ENCODE measurements at places on chromosomes 13 and 19. TPM values are rescaled to one million over a fixed set of nuclear protein-coding genes. Genes with fewer than 3 reads are reported as not detected.

GRCh38 chr19:7007859-7008258, 13.4 kb downstream of the MBD3L2B start:
- DNase-seq, result no peak

DNA sequence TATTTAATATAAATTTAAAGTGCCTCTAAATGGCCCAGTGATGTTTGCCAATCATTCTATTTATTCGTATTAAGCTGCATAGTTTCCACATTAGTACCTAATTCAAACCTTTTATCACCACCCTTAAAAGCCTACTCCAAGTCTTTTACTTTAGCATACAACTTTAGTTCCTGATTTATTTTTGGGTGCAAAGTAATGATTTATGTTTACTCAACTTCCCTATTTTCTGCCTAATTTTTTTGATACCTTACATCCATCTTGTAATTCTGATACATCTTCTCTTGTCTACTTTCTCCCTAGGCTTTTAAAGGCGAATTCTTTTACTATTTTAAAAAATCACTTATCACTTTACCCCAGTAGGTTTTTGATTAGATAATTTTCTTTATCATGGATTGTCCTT, 2651.1 kb upstream of the PCDH20 start:
- DNase-seq, result no peak

DNA sequence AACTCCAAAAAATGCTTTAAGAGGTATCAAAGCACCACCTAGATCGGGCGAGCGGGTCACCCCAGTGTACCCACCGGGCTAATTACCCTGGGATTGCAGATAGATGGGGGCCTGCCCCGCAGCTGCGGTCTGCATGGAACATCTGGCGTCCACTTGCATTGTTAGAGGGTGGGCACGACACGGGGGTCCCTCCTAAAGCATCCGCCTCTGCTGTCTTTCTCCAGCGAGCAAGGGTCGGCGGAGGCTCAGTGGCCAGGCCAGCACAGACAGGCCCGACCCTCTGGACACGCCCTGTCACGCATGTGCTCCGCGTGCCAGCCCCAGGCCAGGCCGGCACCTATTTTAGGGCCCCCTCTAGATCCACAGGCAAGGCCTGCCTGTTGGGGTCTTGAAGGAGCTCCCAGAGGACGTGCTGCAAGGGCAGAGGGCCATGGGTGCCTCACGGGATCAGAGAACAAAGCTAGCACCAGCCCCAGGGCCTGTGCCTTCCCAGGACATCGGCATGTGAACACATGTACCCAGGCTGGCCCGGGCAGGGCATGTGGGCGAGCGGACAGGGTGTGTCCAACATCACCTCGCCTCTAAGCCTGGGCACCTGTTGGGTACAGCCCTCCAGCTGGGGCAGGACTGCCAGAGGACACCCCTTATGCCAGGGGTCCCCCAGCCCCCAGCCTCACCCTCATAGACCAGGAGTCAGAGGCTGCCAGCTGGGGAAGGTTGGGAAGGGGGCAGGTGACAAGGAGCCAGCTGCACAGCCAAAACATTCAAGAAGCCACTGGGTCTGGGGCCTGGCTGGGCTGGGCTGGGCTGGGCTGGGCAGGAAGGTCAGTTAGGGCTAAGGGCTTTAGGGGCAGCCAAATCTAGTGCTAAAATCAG, 35.6 kb upstream of the NANOS3 start:
- DNase-seq, result peak; percentile 86

DNA sequence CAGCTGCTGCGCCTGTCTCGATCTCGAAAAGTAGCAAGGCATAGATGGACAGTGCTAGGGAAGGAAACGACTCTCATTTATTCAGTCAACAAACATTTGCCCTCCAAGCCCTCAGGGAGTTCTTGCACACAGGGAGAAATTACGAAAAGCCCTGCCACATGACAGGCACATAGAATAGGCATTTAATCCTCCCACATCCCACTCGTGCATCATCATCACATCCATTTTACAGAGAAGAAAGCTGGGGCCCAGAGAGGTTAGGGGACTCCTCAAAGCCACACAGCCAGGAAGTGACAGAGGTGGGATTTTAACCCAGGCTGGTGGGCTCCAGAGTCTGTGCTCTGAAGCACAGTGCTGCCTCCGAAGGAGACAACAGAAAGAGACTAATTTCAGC, 11.6 kb downstream of the TMEM221 start:
- DNase-seq, result no peak

DNA sequence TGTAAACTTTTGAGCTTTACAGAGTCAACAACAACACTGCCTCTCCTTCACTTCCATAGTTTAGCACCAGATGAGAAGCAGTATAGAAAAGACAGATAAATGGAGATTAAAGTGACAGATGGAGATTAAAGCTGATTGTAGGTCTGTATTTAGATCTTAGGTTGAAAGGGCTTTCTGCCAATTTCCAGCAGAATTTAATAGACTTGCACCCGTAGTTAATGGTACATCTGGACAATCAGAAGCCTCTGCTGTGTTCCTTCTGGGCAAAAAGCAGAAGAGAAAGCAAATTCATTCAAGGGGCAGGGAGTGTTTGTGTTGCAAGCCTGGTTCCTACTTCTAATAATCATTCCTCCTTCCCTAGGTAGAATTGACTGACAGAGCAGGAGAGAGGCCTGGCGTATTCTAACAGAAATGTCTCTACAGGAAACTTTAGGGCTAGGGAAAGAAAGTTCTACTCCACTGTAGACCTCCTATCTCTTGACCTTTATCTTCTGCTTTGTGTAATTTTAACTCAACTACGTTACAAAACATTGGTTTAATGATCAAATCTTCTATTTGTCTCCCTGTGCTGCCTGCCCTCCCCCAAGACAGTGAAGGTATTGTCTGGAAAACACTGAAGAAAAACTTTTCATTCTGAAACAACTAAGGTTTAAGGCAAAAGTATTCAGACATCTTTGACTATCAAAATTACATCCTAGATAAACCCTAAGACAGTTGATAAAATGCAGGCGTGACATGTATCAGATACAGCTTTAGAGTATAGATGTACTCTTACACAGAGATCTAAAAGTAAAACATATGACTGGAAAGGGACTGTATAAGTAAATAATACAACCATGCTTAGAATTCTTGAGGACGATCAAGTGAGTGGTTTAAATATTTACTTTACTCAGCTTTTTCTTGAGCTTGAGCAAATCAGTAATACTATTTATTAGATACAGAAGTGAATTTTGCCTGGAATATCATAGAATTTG, 44.4 kb downstream of the GPC6 start:
- DNase-seq, result no peak

DNA sequence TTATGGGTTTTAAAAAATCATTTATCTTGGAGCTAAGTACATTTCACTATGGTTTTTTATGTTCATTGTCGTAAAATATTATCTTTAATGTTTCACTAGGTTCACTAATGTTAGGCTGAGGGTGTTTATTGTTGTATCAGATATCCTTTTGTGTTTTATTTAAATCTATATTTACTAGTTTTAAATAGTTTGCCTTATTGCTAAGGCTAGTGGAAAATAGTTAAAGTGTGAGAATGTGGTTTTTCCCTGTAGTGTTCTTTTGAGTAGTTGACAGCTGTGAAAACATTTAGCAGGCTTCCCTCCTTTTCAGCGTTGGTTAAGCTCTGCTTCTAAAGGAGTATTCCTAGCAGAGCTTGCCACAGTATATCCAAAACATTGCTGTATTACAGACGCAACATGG, 139.0 kb downstream of the TM9SF2 start:
- no peak for DNase-seq

DNA sequence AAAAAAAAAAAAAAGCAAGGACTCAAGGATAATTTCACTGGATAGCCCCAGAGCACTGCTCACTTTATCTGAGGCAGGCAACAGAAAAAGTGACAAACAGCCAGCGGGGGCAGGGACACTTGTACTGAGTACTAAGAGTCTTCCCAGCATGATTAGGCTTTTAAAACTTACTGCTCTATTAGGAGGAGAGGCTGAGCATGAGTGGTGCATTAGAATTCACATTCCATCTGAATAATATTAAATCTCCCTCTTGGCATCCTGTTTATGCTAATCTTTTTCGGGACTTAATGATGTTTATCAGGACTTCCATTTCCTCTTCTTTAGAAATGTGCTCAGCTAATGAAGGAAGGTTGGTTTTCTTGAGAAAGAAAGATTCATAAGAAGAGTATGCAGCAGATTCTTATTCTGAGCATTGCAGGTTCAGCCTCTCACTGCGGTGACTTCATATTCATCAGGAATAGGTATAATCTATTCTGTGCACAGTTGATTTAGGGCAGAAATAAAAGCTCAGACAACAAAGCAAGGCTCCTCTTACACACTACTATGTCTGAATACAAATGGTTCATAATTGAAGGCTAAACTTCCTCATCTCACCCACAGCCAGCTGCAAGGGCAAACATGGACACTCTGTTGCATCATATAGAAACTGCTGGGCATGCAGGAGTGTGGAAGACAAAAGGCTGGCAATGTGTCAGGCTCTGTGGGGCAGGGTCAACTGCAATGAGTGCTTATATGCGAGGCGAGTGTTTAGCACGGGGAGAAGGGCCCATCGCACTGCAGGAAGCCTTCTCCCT, 107.0 kb downstream of the KL start:
- peak; percentile 81 for DNase-seq

- DNase-seq, result no peak
Measured at GRCh38 chr13:94464771-94465170, 14.7 kb downstream of the DCT start.

DNA sequence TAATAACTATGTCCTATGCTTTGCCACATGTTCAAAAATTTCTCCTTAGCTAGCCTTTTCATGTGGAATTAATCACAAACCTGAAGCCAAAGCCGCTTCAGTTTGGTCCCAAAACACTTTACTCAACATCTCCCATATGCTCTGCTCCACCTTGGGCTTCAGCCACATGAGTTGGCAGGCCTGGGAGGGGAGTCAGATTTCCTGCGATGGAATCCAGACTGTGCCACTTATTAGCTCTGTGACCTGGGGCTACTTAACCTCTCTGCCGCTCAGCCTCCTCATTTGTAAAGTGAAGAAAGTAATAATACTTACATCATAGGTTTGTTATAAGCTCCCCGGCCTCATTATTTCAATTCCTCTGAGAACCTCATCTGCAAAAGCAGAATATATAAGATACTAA, 272.0 kb downstream of the LMO7 start:
- DNase-seq, result no peak

GRCh38 chr13:105925496-105925895, 610.0 kb downstream of the EFNB2 start:
- DNase-seq, result no peak

DNA sequence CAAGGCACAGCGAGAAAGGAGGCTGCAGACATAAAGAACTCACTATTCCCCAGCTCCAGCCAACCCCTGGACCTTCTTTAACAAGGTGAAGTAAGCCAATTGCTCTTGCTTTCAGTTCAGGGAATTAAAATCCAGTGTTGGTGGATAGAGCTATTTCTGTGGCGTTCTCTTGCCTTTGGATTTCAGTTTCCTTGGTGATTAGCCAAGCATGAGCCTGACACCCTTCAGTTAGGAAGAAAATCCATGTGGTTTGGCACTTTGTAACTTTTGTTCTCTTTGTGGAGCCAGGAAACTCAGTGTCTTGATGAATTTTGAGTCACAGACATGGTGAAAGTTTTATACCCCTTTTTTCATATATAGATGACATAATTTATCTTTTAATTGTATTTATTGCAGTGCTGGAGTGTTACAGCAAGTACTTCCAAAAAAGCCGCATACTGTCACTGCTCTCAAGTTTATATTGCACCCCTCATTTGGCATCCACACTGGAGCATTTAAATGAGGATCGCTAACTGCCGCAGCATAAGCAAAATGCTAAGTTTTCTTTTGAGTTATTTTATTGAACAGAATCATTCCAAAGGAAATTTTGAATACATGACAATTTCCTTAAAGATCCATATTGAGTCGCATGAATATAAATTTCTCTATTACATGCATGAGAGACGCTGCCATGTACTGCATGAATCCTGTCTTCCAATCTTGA, 406.8 kb downstream of the MYO16 start:
- no peak for DNase-seq

DNA sequence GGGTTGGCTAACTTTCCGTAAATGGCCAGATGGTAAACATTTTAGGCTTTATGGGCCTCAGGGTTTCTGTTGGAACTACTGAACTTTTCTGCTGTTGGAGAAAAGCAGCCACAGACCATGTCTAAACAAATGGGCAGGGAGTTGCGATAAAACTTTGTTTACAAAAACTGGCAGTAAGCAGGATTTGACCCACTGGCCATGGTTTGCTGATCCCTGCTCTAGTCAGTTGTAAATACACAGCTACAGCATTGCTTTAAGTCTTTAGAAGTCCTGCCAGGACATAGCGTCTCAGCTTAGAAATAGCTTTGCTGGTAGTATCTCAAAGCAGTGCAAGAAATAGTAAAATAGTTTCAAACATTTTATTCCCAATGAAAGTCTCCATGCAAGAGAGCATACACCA, 88.4 kb downstream of the NALCN start:
- no peak for DNase-seq

- no peak for DNase-seq
Measured at GRCh38 chr13:110318920-110319319, 11.8 kb downstream of the COL4A2 start.

DNA sequence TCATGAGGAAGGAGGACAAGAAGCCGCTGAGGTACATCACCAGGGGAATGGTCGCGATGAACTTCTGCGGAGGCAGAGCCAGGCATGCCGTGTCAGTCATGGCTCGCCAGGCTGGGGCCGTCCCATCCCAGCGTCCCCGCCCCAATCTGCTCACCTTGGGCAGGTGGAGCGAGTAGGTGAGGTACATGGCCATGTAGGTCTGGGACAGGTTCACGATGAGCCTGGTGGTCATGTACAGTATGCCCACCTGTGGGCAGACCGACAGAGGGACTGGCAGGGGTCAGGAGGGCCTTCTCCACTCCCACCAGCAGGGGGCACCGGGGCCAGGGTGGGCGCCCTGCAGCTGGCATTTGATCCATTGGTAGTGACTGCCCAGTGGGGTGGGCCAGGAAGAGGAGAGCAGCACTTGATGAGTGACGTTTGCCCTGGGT, 8.3 kb downstream of the TEKTIP1 start:
- no peak for DNase-seq

GRCh38 chr13:110521946-110522345, 39.6 kb downstream of the RAB20 start:
- DNase-seq, result peak; percentile 69

DNA sequence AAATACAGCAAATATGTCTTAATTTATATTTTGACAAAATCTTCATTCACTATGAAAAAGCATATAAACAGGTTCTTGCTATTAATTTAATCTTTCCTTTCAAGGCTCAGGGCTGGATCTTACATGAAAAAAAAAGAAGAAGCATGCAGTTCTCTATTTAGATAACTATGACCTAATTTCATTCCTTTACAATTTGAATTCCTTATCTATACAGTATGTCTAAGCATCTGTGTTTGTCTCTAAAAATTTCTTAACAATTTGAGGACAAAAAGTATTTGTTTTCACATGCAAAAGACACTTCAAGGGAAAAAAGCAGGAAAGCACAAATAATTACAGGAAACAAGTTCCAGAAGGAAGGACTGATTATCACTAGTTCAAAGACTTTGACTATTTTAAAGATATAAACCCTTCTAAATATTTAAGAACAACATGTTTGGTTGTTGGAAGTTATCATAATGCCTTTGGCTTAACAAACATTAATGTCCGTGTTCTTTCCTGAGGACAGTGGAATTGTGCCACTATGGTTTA, 157.5 kb downstream of the TBC1D4 start:
- DNase-seq, result no peak

Gene RASAL3
- polyA plus RNA-seq, result 1.6 TPM

Gene ISOC2
- 162 TPM for polyA plus RNA-seq

Gene MAB21L1
- 0.60 TPM for polyA plus RNA-seq

Gene IGFL3
- polyA plus RNA-seq, result not detected

Measured in sigmoid colon (tissue), 7 donors.